Mammary epithelial cell (primary cell): ENCODE measurements at places on chromosomes 4 and X. TPM values are rescaled to one million over a fixed set of nuclear protein-coding genes. Genes with fewer than 3 reads are reported as not detected.
A peak's percentile ranks its signal among the peaks of the same experiment; 100 is the strongest.

DNA sequence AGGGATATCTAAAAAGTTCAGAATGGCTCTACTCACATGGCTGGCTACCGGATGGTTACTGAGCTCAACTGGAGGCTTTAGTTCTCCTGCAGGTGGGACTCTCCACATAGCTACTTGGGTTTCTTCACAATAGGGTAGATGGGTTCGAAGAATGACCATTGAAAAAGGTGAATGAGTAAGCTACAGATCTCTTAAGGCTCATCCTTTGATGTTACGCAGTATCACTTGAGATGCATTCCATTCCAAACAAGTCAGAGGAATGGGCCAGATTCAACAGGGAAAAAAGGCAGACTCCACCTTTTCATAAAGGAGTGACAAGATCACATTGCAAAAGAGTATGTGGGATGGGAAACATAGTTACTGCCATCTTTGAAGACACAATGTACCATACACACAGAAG is 52.6 kb downstream of the DDX53 start:
- DNase-seq: no peak

DNA sequence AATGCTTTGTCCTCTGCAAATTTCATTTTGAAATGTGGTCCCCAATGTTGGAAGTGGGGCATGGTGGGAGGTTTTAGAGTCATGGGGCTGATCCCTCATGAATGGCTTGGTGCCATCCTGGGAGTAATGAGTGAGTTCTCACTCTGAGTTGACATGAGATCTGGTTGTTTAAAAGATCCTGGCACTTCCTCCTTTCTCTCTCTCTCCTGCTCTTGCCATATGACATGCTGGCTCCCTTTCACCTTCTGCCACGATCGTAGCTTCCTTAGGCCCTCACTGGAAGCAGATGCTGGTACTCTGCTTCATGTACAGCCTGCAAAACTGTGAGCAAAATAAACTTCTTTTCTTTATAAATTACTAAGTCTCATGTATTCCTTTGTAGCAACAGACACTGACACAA is 262.0 kb downstream of the IL15 start:
- DNase-seq: no peak

The TEX11 gene
- polyA plus RNA-seq: not detected

- DNase-seq: no peak
These were observed 23.6 kb upstream of the YTHDC1 start for GRCh38 chr4:68373513-68373912.

- DNase-seq: no peak
These were observed 2.3 kb downstream of the SNCA start for GRCh38 chr4:89834486-89835209.

GRCh38 chr4:77593993-77594392 is 11.6 kb upstream of the CXCL13 start:
- DNase-seq: no peak

DNA sequence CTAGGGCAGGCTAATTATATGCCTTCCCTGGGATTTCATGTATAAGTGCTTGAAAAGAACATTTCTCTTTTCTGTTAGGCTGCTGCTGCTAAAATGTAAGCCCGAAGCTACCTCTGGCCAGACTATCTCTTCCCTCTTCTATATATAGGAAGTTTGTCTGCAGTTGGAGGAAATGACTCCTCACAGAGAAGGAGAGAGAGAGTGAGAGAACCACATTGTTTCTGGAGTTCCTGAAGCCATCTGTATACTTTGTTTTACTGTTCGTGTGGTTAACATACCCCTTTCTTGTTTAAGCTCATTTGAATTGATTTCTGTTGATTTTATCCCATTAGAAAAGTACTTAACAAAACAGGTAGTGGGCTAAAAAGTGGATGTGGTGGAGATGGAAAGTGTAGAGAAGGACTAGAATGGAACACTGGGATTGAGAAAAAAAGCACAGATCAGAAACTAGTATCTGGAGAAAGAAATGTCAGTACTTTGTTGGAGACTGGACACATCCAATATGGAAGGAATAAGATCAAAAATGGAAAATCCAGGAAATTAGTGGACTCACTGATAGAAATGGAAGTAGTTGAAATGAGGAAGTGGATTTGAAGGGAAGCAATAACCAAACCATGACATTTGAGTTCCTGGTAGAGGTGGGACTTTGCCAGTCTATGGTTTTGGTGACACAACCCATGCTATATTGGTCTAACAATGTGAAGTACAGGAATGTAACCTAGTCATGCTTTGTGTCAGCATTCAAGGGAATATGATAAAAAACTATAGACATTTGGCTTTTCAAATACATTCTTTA is 112.6 kb downstream of the TMA16 start:
- DNase-seq: no peak

GRCh38 chr4:188214861-188215260 is 75.6 kb downstream of the TRIML1 start:
- no peak for DNase-seq

The TIGD4 gene
- 0.17 TPM for polyA plus RNA-seq

DNA sequence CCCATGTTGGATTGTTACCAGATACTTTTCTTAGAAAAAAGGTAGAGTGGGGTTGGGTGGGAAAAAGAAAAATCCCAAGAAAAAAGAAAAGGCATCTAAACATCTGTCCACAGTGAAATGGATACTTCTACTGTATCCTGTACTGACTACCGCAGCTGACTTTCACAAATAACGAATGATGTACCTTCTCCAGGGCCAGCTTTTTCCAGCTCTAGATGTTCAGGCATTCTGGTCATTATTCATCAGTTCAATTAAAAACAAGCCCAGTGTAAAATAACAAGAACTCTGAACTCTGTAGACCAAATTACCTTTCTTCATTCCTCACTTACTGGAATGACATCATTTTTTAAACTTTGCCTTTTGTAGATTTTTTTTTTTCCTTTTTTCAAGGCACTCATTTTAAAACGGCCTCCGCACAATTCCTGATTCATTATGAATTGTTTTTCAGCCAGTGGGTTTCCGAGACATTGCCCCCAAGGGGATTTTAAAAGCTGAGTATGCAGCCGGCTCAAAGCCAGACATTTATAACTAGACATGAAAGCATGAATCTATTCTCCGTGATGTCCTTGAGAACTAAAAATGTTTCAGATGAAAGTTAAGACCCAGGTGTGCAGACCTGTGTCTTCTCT is 113.5 kb downstream of the PRKX start:
- no peak for DNase-seq

The S100G gene
- not detected for polyA plus RNA-seq

- DNase-seq: no peak
These were observed 211.7 kb downstream of the DLG3 start for GRCh38 chrX:70656304-70656703.

GRCh38 chr4:26762650-26763049 is 98.0 kb upstream of the STIM2 start:
- DNase-seq: peak; percentile 6

DNA sequence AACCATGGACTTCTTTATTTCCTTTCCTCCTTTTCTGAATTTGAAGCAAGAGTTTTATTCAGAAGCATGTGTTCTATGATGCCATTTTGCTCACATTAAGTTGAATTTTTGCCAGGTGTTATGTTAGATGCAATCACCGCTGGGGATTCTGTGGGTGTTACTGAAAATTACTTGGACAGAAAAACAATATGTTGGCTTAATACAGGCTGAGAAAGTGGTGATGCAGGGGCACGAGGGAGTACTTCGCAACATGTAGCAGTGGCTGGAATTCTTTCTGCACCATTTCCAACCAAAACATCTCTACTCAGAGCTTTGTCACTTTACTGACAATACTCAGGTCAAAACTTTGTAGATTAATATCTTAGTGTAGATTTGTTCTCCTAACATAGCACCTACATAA is 109.2 kb upstream of the PCDH18 start:
- no peak for DNase-seq

DNA sequence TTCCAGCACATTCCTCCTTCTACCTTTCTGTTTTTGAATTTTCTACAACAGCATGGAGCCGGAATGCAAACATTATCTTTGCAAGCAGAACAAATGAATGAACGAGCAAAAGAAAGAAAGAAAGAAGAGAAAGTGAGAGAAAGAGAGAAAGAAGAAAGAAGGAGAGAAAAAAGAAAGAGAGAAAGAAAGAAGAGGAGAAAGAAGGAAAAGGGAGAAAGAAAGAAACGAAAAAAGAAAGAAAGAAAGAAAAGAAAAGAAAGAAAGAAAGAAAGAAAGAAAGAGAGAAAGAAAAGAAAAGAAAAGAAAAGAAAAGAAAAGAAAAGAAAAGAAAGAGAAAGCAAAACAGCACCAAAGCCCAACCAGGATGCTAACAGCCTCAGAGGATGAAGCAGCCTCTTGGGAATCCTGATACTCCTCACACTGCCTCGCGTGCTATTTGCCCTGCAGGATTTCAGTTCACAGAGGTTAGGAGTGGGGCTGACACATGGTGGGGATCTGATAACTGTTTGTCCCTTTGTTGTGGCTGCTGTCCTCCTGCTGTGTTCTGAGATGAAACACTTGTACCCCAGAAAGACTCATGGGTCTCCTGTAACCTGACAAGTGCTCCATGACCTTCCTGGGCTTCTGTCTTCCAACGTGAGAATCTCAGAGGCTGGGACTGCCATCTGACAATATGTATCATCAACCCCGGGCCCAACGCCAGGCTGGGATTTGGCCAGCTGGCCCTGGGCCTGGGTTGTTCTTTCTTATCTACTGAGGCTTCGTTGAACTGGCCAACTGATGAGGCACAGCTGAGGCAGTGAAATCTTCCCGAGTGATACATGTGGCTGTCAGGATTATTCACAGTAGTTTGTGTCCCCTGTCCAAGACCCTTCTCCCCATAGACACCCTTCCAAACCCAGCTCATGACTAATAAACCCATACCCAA is 61.0 kb downstream of the SEPSECS start:
- peak; percentile 47 for DNase-seq

The GLOD5 gene
- polyA plus RNA-seq: not detected

The MID2 gene
- 8.8 TPM for polyA plus RNA-seq
